ENCODE measurements at places on chromosomes 16 and 17.

DNA sequence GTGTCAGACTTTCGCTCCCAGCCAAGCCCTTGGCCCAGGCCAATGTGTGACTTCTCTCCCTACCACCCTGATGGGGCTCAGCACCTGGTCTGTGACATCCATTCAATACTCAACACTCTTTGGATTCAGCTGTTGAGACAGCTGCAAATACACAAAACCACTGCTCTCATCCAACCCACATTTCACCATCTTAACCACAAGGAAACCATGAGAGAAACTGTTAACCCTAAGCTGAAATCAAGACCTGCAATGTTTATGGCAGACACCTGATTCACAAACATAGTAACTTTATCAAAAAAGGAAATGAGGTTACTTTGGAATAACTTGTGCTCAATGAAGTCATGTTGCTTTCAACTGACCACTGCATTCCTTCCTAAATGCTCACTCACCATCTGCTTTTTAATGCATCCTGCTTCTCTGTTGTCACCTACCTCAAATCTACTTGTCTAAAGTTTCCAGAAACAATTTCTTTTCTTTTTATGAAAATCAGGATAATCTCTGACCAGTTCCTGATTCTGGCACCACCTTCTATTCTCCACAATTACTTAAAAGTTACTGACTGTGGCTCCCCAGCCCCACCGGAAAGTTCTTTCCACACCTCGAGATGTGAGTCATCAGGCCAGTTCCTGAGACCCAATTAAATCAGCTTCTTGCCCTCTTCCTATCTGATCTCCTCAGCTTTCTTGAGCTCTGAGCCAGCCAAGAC, 88.2 kb downstream of the NOG start:
- DNase-seq = no peak

DNA sequence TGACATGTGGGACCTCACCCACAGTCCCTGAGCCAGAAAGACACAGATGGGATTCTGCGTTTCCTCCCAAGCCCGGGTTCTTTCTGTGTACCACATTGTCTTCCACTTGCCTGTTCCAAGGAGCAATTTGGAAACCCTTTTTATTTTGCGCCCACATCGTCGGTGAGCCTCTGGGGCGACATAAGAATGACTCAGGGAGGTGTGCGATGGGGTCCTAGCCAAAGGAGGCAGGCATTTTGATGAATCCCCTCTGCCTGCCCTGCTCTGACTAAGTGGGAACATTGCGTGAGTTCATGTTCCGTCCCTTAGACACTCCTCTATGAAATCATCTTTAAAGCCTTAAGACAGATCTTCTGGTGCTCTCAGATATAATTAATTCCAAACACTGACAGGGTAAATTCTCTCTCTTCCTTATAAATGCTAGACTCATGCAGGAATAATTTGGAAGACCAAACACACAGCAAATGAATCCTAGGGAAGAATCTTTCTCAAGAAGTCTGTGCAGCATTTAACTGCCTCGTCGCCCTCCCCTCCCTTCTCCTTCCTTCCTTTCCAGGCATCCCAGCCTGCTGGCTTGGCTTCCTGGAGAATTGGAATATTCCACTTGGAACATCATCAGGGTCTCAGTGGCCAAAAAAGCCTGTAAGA, 52.7 kb upstream of the FOXF1 start:
- DNase-seq = no peak

GRCh38 chr17:28807925-28808634, 34.5 kb downstream of the FAM222B start:
- no peak for DNase-seq

GRCh38 chr16:12225806-12226465, 249.4 kb downstream of the SNX29 start:
- DNase-seq = no peak

DNA sequence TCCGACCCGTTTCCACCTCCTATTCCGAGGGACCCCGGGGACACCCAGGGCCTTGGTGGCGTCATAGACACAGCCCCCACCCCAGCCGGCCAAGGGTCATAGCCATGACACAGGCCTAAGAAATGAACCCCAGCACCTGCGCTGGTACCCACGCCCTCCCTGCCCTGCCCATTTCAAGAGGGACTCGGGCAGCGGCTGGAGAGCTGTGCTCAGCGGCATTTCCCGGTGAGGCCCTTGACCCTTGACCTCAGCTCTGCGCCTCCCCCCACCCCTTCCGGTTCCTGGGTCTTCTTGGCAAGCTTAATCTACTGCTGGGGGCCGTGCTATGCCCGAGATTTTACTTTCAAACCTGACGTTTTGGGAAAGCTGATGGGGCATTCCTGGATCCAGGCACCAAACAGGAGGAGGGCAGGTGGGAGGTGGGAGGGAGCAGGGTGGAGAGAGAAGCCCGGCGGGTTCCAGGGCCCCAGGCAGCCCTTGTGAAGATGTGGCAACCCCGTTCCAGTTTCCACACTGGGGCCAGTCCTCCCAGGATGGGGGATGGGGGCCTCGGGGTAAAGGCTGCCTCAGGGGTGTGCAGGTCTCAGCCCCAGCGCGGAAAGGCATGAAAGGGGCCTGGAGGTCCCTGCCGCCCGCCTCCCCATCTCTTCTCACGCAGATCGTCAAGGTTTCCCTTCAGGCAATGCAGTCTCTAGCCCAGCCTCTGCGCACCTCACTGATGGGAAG, at the start of gene SLC22A31:
SLC22A31 (minus strand) TSS at position 414 of the 726 bp plus-strand sequence; CDS start at position 378, 36 bp downstream.
- no peak for DNase-seq

- DNase-seq = no peak
Observed at GRCh38 chr17:6104956-6105648, 34.9 kb downstream of the WSCD1 start.

GRCh38 chr17:71917715-71918114, 203.1 kb upstream of the SOX9 start:
- no peak for DNase-seq

DNA sequence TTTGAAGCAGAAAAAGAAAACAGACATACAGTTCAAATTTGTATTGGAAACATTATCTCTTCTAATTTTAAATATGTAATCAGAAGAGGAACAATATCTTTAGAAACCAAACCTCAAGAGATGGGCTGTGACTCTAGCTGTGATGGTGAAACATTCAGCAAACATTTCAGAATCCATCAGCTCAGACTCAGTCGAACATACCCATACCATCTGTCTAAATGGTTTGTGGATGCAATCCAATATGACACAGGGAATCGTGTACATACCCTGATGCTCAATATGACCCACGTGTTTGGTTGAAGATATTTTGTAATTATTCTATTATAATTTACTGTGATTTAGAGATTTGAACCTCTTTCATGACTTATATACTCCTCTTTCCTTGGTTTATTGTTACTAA, 665.2 kb upstream of the CDH8 start:
- DNase-seq = no peak
